ENCODE measurements at places on chromosomes 1 and 21.

GRCh38 chr1:227395426-227396028 is 77.2 kb upstream of the CDC42BPA start:
- no peak for DNase-seq

GRCh38 chr1:232223183-232223708 is 406.7 kb downstream of the SIPA1L2 start:
- no peak for DNase-seq

DNA sequence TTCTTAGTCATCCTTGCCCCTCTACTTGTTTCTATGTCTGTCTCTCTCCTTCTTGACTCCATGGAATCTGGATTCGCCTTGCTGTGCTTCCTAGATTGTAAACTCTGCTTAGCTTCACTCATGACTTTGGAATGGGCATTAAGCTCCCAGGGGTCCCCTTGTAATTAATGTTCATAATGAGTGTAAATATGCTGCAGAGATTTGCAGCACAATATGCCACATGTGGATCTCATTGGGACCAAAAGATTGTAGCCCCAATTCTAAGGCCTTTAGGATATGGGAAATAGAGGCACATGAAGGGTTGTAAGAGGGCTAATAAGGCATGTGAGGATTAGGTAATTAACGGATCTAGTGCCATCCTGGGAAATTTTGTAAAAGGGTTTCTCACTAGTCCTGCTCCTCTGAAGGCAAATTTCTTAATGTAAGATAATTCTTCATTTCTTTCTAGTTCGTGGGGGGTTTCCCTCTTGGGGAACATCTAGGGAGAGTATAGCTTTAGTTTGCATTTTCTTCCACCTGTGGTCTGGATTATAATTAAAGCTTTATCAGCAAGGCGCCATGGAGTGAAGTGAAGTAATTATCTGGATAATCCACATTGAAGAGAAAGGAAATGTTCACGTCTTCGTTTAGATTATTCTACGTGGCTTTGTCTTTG is 659.2 kb upstream of the PLXNA2 start:
- DNase-seq, result no peak

DNA sequence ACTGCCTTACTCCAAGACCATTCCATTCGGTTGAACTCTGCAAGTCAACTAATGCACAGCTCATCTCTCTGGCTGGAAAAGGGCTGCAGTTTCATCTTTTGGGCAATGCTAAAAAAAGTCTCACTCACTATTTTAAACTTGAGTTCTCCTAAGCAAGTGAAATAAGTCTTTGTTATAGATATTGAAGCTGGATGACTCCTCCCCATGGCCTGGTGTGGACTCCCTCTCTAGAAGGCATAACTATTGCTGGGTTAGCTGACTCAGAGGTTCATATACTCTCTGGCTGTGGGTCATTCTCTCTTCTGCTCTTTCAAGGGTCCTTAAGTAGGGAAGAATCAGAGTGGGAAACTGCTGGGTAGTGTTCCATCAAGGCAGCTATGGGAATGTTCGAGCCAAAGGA is 88.0 kb downstream of the XCL2 start:
- peak; percentile 56 for DNase-seq

DNA sequence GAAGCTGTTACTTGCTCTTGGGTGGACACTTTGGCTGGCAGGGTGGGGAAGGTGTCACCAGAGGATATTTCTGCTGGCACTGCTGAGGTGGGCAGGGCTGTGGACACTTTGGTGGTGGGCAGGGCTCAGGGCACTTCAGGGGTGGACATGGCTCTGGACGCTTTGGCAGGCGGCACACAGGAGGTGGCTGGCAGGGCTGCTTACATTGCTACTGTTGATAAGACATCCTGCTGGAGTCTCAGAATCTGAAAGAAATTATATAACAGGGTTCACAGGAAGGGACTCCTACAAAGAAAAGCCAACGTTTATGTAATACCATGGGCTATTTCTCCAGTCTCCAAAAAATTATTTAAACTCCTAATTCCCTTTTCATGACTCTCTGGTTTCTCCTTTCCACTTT is 10.2 kb downstream of the SPRR2G start:
- DNase-seq, result no peak

- DNase-seq, result no peak
Measured at GRCh38 chr1:185600641-185601040, 133.6 kb upstream of the HMCN1 start.

- DNase-seq, result no peak
Measured at GRCh38 chr1:156196445-156196844, 2.5 kb downstream of the SLC25A44 start.

GRCh38 chr1:44260792-44261170 is 47.5 kb downstream of the DMAP1 start:
- DNase-seq, result no peak

DNA sequence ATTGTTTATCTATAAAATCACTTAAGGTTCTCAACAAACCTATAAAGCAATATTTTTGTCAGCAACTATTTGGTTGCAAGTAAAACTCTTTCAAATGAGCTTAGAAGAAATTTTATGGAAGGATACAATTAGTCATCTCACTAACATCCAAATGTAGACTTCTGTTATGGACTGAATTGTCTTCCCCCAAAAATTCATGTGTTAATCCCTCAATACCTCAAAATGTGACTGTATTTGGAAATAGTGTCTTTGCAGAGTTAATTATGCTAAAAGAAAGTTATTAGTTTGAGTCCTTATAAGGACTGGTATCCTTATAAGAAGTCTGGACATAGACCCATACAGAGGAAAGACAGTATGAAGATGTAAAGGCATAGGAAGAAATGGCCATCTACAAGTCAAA is 357.8 kb upstream of the PRMT6 start:
- DNase-seq, result no peak

- DNase-seq, result no peak
Measured at GRCh38 chr1:53967409-53968124, 21.4 kb downstream of the LRRC42 start.

GRCh38 chr1:154502066-154502743 is at the start of the genes SHE and TDRD10:
TSS of gene SHE (minus strand) at chr1:154502412. CDS start at chr1:154502026, 386 bp downstream.
TSS of gene TDRD10 (plus strand) at chr1:154502219. CDS start at chr1:154506904, 4,685 bp downstream.
- DNase-seq, result no peak

DNA sequence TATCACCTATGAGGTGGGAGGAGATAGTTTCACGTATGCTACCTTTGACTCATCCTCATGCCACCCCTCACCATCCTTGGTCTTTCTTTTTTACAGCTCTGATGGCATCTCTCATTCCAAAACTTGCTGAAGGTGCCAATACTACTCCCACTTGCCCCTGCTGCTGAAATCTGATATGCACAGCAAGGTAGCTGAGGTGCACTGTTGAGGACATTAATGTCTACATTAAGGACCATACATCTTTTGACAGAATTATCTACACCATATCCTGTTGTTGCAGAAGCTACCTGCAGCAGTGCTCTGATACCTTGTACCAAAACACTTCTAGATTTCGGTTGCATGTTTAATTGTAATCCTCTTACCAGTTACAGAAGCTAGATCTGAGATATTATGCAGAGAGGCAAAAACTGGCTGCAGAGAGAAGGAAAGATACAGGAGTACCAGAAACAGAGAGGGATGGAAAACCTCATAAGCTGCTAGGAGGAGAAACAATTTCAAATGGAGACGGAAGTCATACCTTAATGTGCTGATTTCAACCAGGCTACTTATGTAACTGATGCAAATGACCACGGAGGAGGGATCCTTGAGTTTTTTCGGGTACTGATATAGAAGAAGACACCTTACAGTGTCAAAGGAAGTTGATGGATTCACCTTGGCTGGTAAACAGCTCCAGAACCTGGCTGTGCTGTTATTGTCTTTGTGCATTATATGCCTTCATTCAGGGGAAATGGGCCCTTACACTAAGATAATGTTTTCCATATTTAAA is 19.3 kb upstream of the PTPRC start:
- no peak for DNase-seq

GRCh38 chr1:235093013-235093695 is 35.5 kb downstream of the TOMM20 start:
- peak; percentile 76 for DNase-seq

DNA sequence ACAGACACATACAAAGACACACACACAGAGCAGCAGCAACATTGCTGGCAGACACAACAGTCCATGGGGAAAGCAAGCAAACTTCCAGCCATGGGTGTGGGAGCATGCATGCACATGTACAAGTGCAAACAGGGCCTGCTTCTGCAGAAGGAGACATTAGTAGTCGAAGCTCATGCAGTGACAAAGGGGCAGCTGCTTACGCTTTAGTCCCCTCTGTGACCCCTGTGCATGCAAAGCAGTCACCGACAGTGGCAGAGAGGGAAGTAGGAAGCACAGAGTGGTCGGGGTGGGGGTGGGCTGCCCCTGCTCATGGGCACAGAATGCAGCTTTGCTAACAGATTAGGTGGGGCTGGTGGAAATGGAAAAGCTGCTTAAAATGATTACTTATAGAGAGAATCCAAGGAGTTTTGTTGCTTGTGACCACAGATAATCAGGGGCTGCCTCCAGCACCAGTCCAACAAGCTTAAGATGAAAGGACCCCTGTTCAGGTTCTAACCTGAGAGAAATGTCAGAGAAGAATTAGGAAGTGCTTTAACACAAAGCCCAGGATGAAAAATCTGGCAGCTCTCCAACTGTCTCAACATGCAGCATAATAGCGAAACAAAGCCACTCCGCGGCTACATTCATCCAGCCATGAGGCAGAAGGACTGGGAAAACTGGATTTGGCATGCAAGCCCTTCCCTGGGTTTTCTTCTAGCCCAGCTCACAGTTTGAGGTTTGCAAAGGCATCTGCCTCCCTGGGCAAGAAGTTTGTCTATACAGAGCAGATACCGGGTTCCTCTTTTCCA is 378.9 kb downstream of the KCNH1 start:
- DNase-seq, result no peak

Data from fibroblast of mammary gland (primary cell).